OCI-LY7 (cell line): ENCODE measurements at places on chromosomes 1 and 21. TPM values are rescaled to one million over a fixed set of nuclear protein-coding genes. Genes with fewer than 3 reads are reported as not detected.

Gene CD5L
- not detected in 2 replicates for total RNA-seq

Gene PROK1
- total RNA-seq, result not detected in 2 replicates

Gene HRNR
- not detected in 2 replicates for total RNA-seq

DNA sequence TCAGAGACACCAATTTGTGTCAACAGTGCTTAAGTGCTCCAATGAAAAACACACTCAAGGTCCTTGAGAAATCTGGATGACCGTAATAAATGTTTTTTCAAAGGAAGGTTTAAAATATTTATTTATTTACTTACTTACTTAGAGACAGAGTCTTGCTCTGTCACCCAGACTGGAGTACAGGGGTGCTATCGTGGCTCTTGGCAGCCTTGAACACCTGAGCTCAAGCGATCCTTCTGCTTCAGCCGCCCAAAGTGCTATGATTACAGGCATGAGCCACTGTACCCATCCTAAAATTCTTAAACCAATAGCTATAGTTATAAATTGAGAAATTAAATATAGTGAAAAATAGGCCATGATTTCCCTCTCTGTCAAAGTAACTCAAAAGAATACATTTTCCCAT, 17.3 kb upstream of the ERICH3 start:
- DNase-seq, result no peak

- no peak for DNase-seq
Observed at GRCh38 chr1:108082738-108083562, 117.2 kb downstream of the SLC25A24 start.

DNA sequence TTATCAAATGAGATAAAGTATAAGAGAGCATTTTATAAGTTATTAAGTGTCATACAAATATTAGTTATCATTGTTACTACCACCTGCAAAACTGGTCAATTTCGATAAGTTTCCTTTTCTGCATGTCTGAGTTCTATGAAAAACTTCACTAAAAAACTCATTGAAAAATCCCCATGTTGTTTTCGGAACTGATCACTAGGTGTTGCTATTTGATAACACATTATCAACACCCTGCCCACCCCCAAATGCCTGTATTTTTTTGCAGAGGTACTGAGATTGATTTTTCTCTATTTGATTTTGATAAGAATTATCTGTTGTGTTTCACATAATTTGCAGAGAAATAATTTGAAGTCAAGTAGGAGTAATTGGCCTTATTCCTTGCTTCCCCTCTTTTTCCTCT, 22.1 kb upstream of the DISP1 start:
- peak; percentile 20 for DNase-seq

GRCh38 chr1:205477759-205478247, 22.0 kb upstream of the BLACAT1 start:
- DNase-seq, result no peak

DNA sequence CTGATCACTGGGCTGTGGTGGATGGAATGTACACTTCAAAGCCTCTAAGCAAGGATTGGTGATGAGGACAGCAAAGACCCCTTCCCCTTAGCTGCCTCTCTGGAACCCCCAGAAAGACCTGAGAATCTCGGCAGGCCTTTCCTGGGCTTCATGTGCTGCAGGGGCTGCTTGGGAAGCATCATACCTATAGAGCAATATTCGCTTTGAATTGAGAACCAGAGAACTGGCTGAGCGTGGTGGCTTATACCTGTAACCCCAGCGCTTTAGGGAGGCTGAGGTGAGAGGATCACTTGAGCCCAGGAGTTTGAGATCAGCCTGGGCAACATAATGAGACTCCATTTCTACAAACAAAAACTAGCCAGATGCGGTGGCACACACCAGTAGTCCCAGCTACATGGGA, 22.0 kb downstream of the CSF1 start:
- no peak for DNase-seq

- DNase-seq, result no peak
Observed at GRCh38 chr1:59803458-59804038, 11.2 kb upstream of the HOOK1 start.

GRCh38 chr1:46613661-46614603, 2.7 kb downstream of the MOB3C start:
- peak; percentile 24 for DNase-seq

DNA sequence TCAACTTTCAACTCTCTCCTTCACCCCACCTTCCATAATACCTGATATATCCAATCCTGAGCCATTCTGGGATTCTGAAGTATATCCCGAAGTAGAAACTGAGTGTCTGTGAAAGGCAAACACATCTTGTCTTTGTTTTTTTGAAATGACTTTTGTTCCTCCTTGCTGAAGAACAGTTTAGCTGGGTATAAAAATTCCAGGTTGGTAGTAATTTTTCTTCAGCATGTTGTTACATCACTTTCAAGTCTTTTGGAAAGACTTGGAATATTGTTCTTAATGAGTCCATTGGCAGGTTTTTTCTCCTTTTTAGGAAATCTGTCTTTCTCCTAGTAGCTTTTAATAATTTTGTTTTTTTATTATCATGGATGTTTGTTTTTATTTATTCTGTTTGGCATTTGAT, 32.7 kb downstream of the CRYAA start:
- DNase-seq, result peak; percentile 13

DNA sequence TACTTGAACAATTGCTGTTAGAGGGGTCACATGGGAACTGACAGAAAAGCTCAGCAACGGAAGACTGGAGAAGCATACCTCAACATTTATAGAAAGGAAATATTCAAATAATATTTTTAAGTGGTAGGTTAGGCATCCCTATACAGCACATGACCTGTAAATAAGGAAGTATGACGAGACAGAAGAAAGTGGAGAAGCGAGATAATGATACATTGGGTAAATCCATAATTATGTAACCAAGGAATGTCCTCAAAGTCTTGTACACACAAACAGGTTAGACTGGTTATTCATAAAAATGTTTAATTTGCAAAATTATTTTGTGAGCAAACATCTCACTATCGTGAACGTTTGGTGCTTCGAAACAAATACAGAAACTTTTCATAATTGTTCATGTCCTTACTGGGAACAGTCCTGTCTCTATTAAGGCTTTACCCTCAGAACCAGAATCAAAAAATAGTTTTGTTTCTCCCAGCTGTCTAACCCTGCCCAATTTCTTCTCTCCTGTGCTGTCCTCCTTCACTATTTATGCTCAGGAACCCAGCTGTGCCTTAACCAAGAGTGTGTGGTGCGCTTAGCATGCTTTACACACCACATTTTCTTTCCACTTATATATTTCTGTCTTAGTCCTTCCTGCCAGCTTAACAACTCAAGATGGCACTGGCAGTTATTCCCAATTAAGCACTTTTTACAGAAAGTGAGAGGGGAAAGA, 10.2 kb downstream of the KMO start:
- peak; percentile 33 for DNase-seq

GRCh38 chr1:30782361-30783255, 25.0 kb upstream of the LAPTM5 start:
- DNase-seq, result peak; percentile 75

- peak; percentile 47 for DNase-seq
Observed at GRCh38 chr1:27602462-27603308, 1.3 kb downstream of the AHDC1 start.
